ENCODE measurements at places on chromosomes 2 and 18.

- peak; percentile 35 for DNase-seq
Measured at GRCh38 chr2:144459937-144460336, 60.0 kb downstream of the ZEB2 start.

- DNase-seq = peak; percentile 65
Measured at GRCh38 chr2:121897335-121897970, 142.0 kb downstream of the TSN start.

GRCh38 chr2:112831513-112831845, 5.1 kb downstream of the IL1B start:
- no peak for DNase-seq

GRCh38 chr18:22432657-22433137, 15.0 kb upstream of the CTAGE1 start:
- peak; percentile 94 for DNase-seq

GRCh38 chr2:215830304-215830703, 183.0 kb downstream of the MREG start:
- DNase-seq = peak; percentile 68

GRCh38 chr2:117888897-117889296, 74.4 kb downstream of the DDX18 start:
- DNase-seq = no peak

GRCh38 chr2:10383960-10384734, 64.0 kb downstream of the ODC1 start:
- DNase-seq = no peak

- DNase-seq = no peak
Measured at GRCh38 chr2:38597115-38597514, 5.6 kb downstream of the HNRNPLL start.

DNA sequence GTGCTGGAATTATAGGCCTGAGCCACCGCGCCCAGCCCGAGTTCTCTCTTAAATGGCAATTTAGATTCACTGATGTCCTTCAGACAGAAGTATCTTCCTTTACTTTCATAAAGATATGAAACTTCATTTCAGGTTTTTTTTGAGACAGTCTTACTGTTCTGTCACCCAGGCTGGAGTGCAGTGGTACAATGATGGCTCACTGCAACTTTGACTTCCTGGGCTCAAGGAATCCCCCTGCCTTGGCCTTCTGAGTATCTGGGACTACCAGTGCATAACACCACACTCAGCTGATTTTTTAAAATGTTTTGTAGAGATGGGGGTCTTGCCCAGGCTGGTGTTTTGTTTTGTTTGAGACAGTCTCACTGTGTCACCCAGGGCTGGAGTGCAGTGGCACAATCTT, 13.2 kb downstream of the ITGB1BP1 start:
- DNase-seq = no peak

- DNase-seq = no peak
Measured at GRCh38 chr2:99810225-99810624, 320.4 kb upstream of the REV1 start.

DNA sequence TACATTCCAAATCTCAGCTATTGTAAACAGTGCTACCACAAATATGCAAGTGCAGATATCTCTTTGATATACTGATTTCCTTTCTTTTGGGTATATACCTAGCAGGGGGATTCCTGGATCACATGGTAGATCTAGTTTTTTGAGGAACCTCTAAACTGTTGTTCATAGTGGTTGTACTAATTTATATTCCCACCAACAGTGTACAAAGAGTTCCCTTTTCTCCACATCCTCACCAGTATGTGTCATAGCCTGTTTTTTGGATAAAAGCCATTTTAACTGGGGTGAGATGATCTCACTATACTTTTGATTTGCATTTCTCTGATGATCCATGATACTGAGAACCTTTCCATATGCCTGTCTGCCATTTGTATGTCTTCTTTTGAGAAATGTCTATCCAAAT, 6.3 kb upstream of the CCNT2 start:
- peak; percentile 41 for DNase-seq

DNA sequence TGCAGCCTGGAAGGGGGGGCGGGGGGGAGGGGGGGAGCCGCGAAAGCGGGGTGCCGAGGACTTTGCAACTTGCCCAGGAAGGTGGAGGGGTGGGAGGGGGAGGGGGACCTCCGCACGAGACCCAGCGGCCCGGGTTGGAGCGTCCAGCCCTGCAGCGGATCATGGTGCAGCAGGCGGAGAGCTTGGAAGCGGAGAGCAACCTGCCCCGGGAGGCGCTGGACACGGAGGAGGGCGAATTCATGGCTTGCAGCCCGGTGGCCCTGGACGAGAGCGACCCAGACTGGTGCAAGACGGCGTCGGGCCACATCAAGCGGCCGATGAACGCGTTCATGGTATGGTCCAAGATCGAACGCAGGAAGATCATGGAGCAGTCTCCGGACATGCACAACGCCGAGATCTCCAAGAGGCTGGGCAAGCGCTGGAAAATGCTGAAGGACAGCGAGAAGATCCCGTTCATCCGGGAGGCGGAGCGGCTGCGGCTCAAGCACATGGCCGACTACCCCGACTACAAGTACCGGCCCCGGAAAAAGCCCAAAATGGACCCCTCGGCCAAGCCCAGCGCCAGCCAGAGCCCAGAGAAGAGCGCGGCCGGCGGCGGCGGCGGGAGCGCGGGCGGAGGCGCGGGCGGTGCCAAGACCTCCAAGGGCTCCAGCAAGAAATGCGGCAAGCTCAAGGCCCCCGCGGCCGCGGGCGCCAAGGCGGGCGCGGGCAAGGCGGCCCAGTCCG, 540 bp downstream of the SOX11 start:
- DNase-seq = no peak

DNA sequence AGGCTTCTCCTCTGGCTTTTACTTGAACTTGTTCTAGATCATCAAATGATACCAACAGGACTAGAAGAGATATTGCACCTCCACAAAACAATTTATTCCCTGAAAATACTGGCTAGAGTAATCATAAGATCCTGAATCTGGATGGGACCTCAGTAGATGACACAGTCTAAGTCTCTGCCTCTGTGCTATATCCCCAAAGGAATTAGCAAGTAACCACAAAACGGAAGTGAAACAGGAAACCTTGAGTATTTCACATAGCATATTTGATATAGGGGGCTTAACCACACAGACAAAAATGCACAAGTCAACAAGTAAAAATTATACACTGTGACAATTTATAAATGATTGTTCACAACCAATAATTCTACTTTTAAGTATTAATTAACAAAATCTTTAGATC, 456.9 kb upstream of the TNP1 start:
- peak; percentile 24 for DNase-seq

- DNase-seq = no peak
Measured at GRCh38 chr2:120395221-120396012, 49.5 kb downstream of the INHBB start.

DNA sequence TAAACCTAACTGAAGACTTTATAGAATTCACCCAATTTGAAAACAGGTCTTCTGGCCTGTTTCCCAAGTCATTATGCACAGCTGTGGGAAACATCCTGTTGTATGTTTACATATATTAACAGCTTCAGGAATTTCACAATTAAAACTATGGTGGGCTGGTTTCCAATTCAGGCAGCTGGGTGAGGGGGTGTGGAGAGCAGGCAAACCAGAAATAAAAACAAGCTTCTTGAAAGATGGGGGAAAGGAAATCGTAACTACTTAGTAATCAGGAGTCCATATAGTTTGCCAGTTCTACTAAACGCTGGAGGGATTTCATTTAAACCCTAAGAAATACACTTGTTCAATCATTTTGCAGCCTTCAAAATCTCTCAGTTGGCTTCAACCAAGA, 22.8 kb downstream of the ATP8B1 start:
- DNase-seq = peak; percentile 81

DNA sequence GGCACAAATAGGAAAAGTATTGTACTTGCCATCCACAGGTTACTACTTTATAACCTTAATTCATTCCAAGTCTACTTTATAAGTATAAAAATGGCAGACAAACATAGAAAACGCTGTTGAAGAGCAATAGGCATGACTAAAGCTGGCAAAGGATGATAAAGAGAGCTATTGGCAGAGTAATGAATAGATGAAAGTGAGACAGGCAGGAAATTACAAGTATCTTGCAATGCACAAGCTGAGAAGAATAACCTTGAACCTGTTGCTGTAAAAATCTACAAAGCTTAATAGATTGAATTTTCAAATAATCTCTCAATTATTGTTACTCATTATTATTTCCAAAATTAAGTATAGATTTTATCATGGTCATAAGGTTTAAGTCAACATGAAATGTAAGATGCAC, 8.8 kb downstream of the PELI1 start:
- DNase-seq = no peak

DNA sequence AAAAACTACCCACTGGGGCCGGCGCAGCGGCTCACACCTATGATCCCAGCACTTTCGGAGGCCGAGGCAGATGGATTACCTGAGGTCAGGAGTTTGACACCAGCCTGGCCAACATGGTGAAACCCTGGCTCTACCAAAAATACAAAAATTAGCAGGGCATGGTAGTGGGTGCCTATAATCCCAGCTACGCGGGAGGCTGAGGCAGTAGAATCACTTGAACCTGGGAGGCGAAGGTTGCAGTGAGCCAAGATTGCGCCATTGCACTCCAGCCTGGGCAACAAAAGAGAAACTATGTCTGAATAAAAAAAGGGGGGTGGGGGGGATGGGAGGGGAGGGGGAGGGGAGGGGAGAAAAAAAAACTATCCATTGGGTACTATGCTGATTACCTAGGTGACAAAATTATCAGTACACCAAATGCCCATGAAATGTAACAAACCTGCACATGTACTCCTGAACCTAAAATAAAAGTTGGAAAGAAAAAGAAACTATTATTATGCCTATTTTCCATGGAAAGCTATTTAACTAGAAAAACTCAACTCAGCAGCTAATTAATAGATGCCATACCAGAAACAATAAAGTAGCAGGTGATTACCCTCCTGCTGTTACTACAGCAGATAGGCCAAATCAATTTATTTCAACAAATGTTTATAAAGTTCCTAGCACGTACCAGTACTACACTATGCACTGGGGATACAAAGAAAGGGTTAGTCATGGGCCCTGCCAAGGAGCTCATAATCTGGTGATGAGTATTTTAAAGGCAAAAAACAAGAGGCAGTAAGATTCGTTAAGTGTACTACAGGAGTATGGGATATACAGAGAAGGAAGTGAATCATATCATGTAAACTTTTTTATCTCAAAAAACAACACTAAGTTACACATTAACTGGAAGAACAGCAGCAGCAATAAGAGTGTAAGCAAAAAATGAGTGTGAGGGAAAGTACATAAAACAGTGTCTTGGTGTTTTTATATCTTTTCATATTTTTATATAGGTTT, 112.8 kb upstream of the SLC39A10 start:
- DNase-seq = peak; percentile 45

- DNase-seq = no peak
Measured at GRCh38 chr2:135256531-135257260, 204.6 kb downstream of the RAB3GAP1 start.

- DNase-seq = no peak
Measured at GRCh38 chr2:27904405-27904665, 13.8 kb downstream of the BABAM2 start.

DNA sequence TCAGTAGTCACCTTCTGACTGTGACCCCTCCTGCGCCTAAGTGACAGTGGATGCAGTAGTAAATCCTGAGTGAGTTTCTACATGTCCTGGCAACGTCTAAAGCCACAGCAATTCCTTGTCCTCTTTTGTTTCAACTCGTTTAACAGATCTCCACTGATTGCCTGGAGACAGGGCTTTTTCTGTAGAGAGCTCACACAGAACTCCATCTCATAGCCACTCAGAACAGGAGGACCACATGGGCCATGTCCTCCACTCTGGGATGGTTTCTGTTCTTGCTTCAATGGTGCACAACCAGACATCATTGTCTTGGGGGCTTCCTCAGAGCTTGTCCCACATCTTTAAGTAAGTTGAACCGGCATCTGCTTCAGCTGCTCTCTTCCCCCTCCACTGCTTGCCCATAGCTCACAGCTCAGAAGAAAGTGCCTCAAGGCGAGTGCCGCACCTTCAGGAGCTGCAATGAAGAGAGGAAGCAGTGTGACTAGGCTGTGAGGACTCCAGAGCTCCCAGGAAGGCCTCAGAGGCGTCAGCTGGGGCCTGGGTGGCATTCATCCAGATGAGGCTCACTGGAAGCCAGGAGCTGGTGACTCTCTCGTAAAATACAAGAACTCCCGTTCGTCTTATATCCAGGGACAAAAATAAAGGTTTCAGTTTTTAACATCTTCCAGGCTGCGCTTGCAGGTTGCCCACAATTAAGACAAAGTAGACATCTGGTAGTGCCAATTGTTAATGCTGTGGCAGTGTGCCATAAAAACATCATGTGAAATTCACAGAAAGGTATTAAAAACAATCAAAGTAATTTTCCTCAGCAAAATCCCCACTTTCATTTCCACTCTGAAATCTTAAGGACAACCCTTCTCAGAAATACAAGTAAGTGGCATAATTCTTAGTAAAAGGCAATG, 37.3 kb downstream of the ST3GAL5 start:
- DNase-seq = peak; percentile 22

DNA sequence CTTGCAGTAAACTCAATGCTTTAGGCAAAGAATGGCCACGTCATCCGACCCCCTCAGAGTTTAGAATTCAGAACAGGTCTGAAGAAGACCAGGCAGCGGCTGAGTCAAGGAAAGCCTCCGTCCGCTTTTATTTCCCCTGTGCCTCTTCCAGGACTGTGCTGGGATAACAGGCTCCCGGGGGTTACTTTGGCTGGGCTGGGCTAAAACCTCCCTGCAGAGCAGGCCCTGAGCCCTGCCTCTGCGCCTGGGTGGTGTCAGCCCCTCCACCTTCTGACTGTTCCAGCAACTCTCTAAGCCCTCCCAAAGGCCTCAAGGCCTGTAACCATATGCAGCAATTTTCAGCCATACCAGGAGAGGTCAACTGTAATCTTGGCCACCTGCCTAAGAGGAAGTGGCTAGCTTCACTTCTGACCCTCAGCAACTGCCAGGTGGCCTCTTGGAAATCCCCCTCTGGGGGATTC, 166.5 kb downstream of the RPIA start:
- DNase-seq = no peak

DNA sequence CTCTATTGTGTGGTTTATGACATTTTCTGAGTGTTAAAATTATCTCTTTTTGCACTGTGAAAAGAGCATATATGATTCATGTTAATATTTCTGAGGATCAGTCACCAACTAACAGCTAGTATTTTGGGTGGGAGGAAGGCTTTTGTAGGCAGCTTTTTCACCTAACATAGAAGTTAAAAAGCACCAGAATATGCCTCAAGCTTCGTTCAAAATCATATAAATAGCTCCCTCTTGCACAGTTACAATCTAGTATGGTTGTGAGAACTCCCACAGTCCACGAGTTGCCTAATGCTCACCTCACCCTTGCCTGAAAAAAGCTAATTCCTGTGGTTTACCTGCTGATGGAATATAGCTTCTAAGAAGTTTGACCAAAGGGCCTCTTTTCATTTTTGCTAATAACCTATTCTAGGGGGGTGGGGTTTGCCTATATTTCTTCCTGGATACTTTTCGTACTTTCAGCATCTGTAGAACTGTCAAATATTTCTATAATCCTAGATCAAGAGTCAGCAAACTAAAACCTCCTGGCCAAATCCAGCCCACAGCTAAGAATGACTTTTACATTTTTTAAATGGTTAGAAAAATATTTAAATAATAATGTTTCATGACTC, 167.1 kb upstream of the FOSL2 start:
- peak; percentile 5 for DNase-seq

GRCh38 chr2:186925514-186925913, 76.5 kb upstream of the ZSWIM2 start:
- no peak for DNase-seq

- DNase-seq = no peak
Measured at GRCh38 chr2:121873864-121874263, 118.4 kb downstream of the TSN start.
